ENCODE measurements at places on chromosomes 13 and 19. TPM values are rescaled to one million over a fixed set of nuclear protein-coding genes. Genes with fewer than 3 reads are reported as not detected.
A peak's percentile ranks its signal among the peaks of the same experiment; 100 is the strongest.

- no peak overlapping the region for H3K27ac ChIP-seq
- H3K4me1 ChIP-seq = no peaks in the 10 kb centered on the region
- DNase-seq = no peak
- no peaks in the 10 kb centered on the region for H3K27me3 ChIP-seq
- H3K4me3 ChIP-seq = no peak overlapping the region
Observed at GRCh38 chr13:93818345-93818744, 591.7 kb downstream of the GPC6 start.

DNA sequence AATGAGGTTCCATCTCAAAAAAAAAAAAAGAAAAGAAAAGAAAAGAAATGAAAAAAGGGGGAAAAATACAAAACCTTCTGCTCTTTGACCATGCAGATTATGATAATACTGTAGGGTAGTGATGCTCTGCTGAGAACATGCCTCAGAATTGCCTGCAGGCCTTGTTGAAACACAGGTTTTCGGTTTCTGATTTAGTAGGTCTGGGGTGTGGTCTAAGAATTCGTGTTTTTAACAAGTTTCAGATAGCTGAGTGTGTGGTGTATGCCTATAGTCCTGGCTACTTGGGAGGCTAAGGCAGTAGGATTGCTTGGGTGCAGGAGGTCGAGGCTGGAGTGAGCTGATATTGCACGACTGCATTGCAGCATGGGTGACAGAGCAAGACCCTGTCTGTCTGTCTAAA, 14.9 kb upstream of the CYP2B6 start:
- no peaks in the 10 kb centered on the region for H3K4me1 ChIP-seq
- no peak overlapping the region for H3K4me3 ChIP-seq
- no peaks in the 10 kb centered on the region for H3K36me3 ChIP-seq
- DNase-seq = no peak
- H3K27me3 ChIP-seq = no peaks in the 10 kb centered on the region

DNA sequence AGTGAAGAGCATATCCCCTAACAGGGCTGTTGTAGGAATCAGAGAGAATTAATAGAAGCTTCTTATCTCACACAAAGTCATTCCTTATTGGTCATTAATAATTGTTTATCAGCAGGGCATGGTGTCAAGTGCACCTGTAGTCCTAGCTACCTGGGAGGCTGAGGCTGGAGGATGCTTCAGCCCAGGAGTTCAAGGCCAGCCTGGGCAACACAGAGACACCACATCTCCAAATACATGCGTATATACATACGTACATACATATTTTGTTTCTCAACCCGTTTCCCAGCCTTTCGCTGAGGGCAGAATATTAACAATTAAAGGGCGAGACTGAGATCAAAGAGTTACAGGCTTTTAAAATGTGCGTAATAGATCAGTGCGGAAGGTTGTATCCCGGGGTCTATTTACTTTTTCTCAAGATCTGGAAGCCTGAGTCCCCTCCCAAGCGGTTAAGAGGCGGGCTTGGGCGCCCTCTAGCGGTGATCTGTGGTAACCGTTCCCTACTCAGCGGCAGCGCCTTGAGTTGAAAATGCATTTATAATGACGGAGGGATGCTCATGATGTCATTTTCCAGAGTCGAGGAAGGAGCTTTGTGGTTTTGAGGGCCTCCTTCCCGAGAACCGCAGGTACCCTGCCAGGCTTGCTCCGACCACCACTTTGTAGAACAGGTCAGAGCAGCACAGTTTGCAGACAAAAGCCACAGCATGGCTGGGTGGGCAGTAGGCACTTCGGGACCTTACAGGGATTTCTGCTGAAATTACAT, 169.6 kb upstream of the GPR12 start:
- no peak overlapping the region for H3K4me3 ChIP-seq
- no peak overlapping the region for H3K27ac ChIP-seq
- H3K27me3 ChIP-seq = no peaks in the 10 kb centered on the region
- DNase-seq = peak; percentile 47
- H3K4me1 ChIP-seq = peaks cover 7% of the 10 kb centered on the region
- H3K36me3 ChIP-seq = no peaks in the 10 kb centered on the region

RGL3 gene
- total RNA-seq = 40.0 TPM
